ENCODE measurements at places on chromosomes 6 and 20. TPM values are rescaled to one million over a fixed set of nuclear protein-coding genes. Genes with fewer than 3 reads are reported as not detected.

CAGE1 gene
- 0.04 TPM for total RNA-seq

TFAP2C gene
- total RNA-seq = 0.09 TPM

LCA5 gene
- total RNA-seq = 5.3 TPM

PSMA7 gene
- total RNA-seq = 227 TPM

POPDC3 gene
- 48.5 TPM for total RNA-seq

PLN gene
- 3.9 TPM for total RNA-seq

CCDC170 gene
- total RNA-seq = 1.2 TPM

SLC22A7 gene
- not detected for total RNA-seq

C2 gene
- 3.7 TPM for total RNA-seq

FAM184A gene
- 7.0 TPM for total RNA-seq

CLIC5 gene
- total RNA-seq = 8.5 TPM

CEP57L1 gene
- total RNA-seq = 30.9 TPM

NKAPL gene
- total RNA-seq = 0.71 TPM

C6orf132 gene
- 0.53 TPM for total RNA-seq

PMEPA1 gene
- total RNA-seq = 8.2 TPM

OGFRL1 gene
- total RNA-seq = 6.8 TPM

COL20A1 gene
- total RNA-seq = 4.6 TPM

CCM2L gene
- 4.9 TPM for total RNA-seq

Measured in muscle of leg (tissue), 16 donors.